ENCODE measurements at places on chromosomes 1 and 21.

DNA sequence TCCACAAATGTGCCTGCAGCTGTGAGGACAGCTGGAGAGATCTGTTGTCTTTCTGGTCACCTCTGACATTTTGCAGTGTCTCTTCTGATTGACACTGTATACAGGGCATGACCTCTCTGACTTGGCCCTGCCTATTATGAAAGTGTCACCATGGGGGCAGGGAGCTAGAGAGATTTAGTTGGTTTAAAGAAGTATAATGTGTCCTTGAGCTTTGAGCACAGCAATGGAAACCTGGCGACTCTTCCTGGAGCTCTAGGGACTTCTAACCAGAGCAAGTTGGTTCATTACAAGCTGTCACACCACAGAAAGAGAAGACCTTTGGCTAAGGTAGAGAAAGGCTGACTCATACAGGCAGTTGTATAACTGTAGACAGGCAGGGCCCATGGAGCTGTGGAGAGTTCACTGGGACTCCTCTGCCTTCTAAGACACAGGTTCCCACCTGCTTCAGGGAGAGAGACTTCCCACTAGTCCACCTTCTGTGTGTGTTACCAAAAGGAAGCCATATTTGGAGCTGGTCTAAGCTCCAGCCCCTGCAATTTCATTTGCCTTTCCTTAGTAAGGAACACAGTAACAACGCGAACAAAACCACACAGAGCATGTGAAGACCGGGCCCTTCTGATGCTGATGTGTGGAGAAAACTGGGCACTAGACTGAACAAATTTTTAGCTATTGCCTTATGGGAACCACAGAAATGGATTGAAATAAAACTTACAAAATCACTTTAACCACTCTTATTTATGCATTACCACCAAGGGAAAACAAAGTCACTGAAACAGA, 90.5 kb upstream of the ADAR start:
- DNase-seq: no peak

DNA sequence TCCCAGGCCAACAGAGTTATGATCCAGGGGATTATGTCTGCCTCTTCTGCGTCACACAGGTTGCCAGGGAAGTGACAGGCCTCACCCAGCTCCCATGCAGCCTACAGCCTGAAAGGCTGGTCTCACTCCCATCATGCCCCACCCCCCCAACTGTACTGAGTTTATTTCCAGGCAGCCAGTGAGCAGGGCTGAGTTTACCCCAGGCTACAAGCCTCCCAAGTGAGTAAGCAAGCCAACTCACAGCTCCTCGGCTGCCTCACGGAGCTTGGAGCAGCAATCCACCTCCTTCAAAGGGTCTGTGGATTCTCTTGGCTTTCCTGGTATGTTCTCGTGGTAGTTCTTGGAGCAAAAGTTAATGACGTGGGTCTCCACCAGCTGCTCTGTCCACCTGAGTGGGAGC, 1147.6 kb upstream of the ADGRL4 start:
- no peak for DNase-seq

- DNase-seq: no peak
Observed at GRCh38 chr1:22208973-22209378, 66.1 kb upstream of the WNT4 start.

DNA sequence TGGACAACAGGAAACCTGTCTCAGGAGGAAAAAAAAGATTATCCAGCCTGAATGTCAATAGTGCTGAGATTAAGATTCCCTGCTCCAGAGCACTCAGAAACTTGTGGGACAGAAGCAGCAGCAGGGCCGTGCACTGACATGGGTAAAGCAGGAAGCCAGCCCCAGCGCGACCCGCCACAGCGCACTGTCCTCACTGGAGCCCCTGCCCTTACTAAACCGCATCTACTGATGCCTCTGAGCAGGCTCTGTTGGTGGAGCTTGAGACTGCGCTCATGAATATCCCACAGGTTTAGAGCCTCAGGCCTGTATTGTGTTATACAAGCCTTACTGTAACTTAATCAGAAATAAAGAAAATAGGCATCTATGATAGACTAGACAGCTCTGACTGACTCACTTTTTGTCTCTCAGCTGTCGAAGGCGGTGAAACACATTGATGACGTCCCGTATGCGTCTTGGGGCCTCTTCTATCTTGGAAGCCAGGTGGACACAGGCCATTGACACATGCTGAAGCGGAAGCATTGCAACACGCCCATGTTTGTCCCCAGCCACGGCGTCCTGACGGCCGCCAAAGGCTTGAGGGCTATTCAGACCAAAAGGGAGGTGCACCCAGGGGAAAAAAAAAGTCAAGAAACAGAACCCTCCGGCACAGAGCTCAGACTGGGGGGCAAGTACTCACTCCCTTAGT, 1.2 kb downstream of the CCNL2 start:
- no peak for DNase-seq

DNA sequence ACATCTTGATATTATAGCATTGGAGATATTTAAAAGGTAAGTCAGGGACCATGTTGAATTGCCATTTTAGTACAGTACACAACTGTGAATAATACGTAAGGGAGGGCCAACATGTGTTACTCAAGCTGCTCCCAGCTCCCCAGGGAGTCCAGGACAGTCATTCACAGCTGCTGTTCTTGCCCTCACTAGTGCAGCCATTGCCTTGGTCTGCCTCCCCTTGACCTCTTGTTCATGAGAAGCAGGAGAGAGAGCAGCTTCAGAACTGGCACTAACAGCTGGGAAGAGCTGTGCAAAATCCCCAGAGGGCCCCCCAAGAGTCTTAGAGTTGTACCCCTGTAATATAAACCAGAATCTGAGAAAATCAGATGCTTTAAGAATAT, 16.4 kb downstream of the TCEANC2 start:
- no peak for DNase-seq

DNA sequence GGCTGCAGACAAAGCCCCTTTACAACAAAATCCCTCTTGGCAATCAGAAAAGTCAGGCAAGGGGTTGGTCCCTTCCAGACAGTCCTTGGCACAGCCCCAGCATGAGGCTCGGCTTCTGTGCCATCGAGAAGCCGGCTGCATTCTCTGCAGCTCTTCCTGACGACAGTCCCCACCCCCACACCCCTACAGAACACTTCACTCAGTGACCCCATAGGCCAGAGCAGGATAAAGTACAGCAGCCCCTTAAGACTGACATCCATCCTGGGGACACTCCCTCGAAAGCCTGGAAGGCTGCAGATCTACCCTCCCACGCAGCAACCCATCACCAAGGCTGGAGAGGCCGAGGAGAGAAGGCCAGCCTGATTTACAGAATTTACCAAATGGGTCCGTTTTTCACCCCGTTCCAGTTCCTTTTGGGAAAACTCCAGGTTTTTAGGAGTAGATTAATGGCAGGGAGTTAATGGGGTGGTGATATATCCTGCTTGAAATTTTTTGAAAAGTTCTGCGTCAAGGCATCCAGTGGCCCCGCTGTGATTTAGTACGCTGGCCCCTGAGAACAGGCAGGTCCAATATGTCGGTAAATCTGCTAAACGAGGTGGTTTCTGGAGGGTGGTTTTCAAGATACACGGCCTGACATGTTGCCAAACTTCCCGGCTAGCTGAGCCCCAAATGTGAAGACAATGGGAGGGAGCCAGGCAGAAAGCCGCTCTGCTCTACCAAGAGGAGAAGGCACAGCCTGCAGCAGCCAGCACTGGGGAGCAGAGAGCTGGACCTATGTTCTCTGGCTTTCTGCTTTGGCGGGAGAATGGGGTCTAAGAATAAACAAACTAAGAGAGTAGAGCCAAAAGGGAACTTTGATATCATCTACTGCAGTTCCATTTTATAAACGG, 81.7 kb downstream of the SSBP3 start:
- no peak for DNase-seq

- no peak for DNase-seq
Observed at GRCh38 chr1:207346513-207346912, 25.0 kb downstream of the CD55 start.

GRCh38 chr1:51534447-51534846, 15.4 kb upstream of the EPS15 start:
- DNase-seq: no peak
